ENCODE measurements at places on chromosomes 2 and 18.
A peak's percentile ranks its signal among the peaks of the same experiment; 100 is the strongest.

- no peak for DNase-seq
Measured at GRCh38 chr2:95695613-95696012, 103.8 kb downstream of the TRIM43 start.

DNA sequence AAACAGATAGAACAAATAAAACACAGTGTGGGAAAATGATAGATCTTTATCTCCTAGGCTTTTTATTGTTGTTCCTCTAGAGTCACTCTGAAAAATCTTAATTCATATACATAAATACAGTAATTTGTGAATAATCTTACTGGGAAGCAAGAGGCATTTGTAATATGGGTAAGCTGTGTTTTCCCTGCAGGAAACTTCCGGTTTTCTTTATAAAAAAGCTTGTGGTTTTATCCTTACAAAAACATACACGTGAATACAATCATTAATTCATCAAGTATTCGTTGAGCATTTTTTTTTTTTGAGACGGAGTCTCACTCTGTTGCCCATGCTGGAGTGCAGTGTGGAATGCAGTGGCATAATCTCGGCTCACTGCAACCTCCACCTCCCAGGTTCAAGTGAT is 1312.8 kb upstream of the ZEB2 start:
- DNase-seq = no peak

- no peak for DNase-seq
Measured at GRCh38 chr2:150572961-150573395, 85.5 kb upstream of the RND3 start.

GRCh38 chr18:41703744-41704530 is 251.1 kb upstream of the PIK3C3 start:
- DNase-seq = no peak

- DNase-seq = no peak
Measured at GRCh38 chr2:41735006-41735405, 312.8 kb upstream of the PKDCC start.

GRCh38 chr2:44952806-44953498 is 11.4 kb downstream of the SIX3 start:
- DNase-seq = no peak

GRCh38 chr2:95043300-95044093 is 18.0 kb downstream of the MAL start:
- no peak for DNase-seq

DNA sequence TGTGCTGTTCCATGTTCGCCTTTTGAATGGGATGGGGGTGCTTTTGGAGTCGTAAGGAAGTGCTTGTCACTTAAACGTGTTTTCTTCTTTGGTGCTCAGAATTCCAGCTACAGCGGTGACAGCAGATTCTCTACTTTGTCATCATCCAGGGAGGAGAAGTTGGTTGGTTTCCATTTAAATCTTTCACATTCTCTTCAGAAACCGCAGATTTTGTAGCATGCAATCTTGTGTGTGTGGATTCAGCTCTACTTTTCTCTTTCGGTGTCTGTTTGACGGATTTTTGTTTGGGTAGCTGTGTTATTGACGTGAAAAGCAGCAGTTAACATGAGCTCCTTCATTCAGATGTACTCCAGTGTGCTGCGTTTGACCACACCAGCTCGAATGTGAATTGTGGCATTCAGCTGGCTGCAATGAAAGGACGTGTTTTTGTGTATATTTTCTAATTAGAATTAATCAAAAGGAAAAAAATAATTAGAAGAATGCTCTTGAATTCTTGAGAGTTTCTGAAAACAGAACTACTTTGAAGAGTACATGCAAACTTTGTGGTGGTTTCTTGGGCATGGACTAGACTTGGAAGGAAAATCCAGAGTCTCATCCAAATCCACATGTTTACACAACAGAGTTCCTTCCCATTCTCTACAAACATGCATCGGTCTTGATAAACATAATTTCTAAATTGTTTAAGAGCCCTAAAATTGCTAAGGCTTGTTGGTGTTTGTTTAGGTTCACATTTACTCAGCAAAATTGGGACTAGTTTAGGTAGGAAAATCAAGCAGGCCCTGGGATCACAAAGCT is 68.7 kb upstream of the RBM44 start:
- no peak for DNase-seq

DNA sequence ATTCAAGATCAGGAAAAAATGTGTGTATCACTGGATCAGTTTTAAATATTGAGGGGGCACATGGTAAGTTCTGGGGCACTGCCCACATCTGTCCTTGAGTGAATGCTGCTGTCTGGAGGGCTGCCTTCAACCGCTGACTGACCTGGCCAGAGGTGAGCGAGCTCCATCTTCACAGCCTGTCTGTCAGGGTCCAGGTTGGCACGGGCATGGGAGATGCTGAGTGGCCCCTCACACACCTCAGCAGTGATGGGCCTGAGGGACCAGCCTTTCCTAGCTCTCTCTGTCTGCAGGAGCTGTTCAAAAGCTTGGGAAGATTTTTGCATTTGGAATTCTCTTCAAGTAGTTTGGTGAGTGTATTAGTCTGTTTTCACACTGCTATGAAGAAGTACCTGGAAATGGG is 114.8 kb upstream of the ALKAL2 start:
- no peak for DNase-seq

DNA sequence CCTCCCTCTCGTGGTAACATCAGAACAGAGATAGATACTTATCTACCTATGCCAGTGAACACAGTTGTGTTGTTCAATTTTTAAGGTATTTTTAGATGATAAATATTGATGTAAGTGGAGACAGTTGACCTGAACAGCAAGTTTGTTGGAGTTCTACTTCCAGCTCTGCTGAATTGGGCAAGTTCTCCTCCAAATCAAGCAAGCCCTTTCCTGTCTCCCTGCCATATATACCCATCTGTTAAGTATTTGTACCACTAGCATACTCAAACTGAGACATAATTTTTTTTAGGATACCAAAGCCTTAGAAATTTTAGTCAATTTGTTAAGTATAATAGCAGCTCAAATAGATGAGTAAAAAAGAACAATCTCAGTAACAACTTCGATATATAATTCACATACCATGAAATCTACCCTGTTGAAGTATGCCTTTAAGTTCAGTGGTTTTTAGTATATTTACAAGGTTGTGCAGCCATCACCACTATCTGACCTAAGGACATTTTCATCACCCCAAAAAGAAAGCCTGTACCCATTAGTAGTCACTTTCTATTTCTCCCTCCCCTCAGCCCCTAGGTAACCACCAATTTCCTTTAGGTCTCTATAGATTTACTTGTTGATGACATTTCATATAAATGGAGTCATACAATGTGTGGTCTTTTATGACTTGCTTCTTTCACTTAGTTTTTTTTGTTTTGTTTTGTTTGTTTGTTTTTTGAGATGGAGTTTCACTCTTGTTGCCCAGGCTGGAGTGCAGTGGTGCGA is 61.8 kb downstream of the COX7A2L start:
- DNase-seq = no peak

DNA sequence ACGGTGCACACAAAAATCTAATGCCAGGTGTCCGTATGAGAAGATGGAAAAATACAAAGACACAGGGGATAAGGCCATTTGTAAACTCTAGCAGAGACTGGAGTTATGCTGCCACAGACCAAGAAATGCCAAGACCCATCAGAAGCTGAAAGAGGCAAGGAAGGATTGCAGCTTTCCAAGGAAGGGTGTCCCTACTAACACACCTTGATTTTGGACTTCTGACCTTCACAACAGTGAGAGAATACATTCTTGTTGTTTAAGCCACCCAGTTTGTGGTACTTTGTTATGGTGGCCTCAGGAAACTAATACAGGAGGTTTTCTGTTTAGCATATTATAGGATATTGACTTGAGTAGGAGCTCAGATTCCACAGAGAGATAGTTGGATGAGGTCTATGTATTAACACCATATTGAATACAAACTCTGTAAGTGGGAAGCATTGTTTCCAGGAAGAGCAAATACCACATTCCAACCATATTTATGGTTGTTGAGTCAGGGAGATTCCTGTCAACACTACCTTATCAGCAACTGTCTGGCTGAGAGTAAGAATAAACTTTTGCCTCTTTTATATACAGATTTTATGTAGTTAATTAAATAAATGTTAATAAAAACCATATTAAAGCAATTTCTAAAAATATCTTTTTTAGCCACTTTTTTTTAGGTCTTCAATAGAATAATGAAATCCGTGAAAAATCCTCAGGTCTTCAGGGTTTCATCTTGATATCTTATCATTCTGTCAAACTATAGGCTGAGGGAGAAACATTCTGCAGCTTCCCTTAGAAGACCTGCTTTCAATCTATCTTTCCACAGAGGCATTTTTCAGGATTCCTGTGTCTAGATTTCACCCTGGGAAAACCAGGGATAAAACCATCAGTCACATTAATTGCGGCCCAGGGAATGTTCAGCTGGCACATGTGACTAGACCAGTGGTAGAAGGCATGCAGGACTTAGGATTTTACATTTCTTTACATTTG is 35.4 kb upstream of the HNMT start:
- DNase-seq = no peak

GRCh38 chr2:68290901-68291300 is 28.8 kb downstream of the CNRIP1 start:
- DNase-seq = no peak

- DNase-seq = no peak
Measured at GRCh38 chr2:41038408-41038807, 586.5 kb upstream of the SLC8A1 start.

- DNase-seq = no peak
Measured at GRCh38 chr2:96580771-96581170, 44.2 kb downstream of the ARID5A start.

GRCh38 chr2:55418512-55419232 is 984 bp downstream of the CCDC88A start:
- DNase-seq = no peak

GRCh38 chr2:37615804-37616676 is 55.4 kb downstream of the CDC42EP3 start:
- DNase-seq = no peak

GRCh38 chr2:32825291-32825712 is 121.5 kb upstream of the LTBP1 start:
- no peak for DNase-seq

GRCh38 chr2:240299710-240300068 is 135.8 kb upstream of the GPC1 start:
- no peak for DNase-seq

DNA sequence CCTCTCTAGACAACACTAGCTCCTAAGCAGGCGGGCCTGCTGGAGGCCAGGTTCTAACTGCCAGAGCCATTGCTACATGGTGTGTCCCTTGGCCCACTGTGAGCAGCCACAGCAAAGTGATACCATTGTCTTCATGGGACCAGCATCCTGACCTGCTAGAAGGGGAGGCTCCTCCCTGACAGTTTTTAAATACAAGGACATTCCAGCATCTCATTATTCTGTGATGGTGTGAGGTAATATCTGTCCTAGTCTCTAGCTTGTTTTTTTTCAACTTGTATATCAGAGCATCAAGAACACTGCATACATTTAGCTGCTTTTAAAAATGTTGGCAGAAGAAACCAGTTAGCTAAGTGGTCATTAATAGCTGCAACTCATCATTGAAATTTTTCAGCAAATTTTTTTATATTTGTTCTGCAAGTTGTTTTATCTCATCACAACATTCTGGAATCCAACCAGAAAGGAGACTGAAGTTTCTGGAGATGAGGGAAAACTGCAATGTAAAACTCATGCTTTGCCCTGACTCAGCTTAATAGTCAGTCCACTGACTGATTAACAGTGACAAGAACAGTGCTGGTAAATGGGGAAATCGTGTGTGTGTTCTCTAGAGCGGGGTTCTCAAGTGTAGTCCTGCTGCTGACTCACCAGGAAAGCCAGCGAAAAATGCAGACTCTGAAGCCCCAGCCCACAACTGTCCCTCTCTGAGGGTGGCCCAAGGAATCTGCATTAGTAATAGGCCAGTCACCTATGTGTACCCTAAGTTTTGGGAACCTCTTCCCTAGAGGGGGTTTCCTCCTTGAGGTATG is 17.8 kb downstream of the MAPRE3 start:
- peak; percentile 81 for DNase-seq

DNA sequence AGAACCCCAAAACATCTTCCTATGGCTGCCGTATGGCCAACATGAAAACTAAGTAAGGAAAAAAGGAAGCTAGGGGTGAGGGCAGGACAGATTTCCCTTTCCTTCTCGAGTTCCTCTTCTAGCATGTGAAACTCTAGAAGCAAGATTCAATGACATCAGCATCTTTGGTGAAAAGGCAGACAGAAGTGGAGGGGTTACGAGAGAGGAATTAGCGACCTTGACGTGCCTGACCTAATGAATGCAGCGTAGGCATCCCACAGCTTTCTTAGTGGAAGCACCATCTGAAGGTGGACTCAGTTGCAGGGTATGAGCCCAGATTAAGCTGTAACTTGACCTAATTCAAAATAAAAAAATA is 47.9 kb upstream of the PELI1 start:
- DNase-seq = no peak

DNA sequence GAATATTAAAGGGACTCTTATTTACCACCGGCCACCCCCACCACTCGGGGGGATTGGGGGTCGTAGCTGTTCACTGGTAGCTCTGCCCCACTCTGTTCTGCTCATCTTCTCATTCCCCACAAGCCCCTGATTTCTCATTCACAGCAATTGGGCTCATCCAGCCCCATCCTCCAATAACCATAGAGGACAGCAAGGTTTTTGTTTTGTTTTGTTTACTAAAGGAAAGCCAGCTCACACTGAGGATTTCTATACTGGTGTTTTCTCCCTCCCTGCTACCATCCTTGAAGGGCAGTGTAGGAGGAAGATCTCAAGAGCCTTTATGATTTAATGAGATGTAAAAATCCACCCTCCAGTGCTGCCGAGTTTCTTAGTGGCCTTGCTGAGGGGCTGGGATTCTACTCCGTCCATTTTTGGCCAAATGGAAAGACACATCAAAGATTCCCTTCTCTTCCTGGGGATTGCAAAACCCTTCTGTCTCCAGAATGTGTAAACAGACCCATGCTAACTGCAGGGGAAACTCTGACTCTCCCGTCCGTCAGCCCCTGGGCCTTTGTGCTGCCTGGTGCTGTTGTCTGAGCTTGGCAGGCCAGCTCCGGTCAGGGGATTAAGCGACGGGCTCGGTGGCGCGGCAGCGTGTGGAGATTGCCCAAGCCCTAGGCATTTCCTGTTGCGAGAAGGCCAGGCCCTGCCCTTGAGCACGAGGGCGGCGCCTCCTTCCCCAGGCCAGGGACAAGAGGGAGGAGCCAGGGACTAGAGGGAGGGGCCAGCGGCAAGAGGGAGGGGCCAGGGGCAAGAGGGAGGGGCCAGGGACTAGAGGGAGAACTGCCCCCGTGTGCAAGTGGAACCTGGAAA is 165.0 kb downstream of the ANTXR1 start:
- DNase-seq = peak; percentile 67

GRCh38 chr2:60544954-60545560 is 8.4 kb downstream of the BCL11A start:
- DNase-seq = no peak

GRCh38 chr2:96959406-96960110 is 26.8 kb downstream of the FAM178B start:
- DNase-seq = no peak

DNA sequence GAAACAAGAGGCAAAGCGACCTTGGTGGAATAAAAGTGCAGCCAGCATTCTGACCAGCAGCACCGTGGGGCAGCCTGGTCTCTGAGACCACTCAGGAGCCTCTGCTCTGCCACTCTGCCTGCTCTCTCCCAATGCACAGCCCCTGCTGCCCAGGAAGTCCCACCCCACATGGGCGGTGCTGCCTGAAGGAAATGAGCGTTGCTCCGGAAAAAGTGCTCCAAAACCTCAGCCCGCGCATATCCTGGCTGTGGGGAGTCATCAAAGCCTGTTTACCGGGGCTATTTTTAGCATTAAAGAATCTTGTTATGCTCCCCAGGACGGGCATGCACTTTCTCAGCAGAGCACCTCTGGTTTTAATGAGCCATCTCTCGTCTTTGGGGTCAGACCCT is 54.5 kb downstream of the EPAS1 start:
- no peak for DNase-seq

All from amniotic stem cell (primary cell).